Activated CD4-positive, alpha-beta T cell treated with anti-CD3 and anti-CD28 coated beads for 24 hours (primary cell): ENCODE measurements at places on chromosomes 12 and 14.

DNA sequence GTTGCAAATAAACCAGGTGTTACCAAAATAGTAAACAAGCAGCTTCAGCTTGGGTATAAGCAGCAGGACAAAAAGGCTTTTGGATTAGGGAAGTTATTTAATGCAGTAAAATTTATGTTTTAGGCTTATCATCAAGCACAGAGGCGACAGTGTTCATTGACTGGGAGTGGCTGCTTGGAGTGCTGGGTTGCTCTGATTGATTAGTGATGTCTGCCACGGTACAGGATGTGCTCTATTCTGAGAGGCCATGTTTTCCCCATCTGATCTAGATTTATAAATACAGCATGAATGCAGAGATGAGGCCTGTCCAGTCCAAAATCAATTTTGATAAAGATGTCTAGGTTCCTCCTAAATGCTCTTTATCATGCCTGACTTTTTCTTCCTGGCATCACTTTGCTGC lies 83.5 kb downstream of the MAP1LC3B2 start:
- DNase-seq = no peak

DNA sequence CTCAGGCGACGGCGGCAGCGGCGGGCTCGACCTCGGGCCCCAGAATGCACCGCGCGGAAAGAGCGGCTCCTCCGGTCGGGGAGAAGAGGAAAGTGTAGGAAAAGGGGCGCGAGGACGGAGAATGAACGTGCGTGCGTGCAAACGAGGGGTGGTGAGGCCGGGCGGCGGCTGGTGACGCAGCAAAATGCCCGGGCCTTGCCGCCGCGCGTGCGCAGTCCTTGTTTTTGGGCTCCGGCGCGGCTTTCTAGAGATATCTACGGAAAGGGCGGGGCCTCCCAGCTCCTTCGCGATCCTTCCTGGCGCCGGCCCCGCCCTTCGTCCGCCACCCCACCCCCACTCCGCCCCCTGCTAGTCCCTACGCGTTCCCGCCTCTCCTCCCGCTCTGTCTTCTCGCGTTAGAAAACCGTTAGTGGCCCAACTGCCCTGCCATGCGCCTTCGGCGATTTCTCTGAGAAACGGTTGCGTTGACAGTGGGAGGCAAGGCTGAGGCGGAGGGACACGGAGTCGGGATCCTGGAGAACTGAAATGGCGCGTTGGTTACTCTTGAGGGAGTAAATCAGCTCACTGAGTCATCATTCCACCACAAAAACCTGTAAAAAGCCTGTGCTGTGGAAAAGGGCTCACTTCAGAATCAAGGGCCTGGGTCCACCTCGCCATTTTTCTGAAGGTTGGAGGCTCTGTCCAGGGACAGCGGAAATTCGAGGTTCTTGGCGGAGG lies at the start of gene PTGES3:
Gene PTGES3 (minus strand): TSS at position 156 of the 717 bp plus-strand sequence. CDS start 285 bp downstream, outside the sequence.
- peak; percentile 98 for DNase-seq

DNA sequence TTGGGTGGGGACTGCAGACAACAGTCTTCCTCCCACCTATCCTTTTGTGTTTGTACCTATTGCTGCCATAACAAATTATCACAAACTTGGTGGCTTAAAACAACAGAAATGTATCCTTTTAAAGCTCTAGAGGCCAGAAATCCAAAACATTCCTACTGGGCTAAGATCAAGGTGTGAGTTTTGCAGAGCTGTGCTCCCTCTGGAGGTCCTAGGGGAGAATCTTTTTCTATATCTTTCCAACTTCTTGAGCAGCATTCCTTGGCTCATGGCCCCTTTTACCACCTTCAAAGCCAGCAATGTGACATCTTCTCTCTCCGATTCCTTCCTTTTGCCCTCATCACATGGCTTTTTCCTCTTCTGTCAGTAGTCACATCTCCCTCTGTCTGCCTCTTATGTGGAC lies 190.6 kb downstream of the TTC8 start:
- DNase-seq = no peak

- no peak for DNase-seq
These were observed 29.7 kb downstream of the ZFP36L1 start for GRCh38 chr14:68762953-68763764.

DNA sequence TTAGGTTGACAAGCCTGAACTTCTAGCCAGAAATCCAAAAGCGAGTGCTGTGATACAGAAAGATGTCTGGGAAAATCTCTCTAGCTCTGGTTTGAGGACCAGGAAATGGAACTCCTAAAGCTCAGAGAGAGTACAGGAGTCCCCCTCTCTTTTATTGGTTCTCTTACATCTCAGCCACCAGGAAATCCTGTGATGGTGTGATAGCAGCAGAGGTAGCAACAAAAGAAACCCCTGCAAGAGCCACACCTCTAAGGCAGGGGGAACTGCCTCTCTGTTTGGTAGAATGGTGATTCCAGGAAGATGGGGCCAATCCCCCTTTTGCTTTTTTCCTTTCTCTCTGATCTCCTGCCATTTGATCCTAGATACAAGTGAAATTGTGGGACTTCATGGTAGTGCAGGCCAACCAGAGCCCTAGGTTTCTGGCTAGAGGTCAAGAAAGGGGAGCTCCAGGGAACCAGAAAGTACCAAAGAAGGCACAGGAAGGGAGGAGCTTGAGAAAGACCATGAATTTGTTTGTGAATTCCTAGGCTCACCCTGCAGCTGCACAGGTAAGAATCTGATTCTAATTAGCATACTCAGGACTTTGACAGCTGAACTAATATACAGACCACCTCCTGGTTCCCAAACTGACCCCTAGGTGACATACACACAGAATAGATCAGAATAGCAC lies 88.5 kb downstream of the PAPLN start:
- no peak for DNase-seq

GRCh38 chr12:116577154-116577561 lies 18.0 kb downstream of the MAP1LC3B2 start:
- DNase-seq = no peak

DNA sequence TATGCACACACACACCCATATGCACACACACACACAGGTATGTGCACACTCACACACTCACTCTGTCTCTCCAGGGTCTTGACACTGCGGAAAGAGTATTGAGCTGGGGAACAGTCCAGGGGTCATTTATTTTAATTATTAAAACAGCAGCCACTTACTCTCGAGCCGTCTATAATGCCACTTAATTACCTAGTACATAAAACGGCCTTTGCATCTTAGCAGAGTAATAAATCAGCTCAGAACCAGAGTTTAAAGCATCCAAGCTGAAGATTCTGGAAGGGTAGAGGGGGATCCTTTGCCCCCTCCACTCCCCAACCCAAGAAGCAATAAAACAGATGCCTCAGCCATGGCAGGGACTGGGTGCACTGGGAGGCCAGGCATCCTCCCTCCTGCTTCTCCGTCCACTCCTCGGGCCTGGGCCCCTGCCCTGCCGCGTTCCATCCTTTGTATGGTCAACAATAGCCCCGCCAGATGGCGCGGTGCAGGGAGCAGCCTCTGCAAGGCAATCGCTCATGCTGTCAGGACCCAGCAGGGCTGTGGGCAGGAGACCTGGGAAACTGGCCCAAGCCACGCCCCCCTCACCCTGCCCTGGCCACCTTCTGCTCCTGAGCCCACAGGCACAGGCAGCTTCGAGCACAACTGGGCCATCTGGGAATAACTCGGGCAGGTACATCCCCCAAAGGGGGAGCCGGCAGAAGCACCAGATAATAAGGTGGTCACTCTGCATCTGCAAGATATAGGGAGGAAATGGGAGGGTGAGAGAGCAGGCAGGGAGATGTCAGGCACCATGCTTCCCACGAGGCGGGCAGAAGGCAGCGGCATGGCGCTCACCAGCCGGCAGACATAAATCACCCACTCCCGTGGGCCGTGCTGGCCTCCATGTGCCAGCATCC lies 40.9 kb downstream of the CCDC85C start:
- DNase-seq = no peak

DNA sequence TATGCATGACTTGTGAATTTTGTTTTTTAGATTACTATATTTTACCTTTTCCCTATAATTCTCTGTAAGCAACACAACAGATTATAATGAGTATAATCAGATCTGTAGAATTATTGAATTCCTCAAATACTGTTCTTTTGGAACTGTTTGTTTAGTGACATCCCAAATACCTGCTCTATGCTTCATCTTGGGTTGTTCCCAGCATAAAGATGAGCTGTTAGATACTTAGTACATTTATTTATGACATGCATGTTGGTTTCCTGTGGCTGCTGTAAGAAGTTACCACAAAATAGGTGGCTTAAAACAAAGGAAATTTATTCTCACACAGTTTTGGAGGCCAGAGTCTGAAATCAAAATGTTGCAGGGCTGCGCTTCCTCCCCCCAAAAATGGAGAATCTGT lies 78.4 kb downstream of the PTPRR start:
- no peak for DNase-seq

DNA sequence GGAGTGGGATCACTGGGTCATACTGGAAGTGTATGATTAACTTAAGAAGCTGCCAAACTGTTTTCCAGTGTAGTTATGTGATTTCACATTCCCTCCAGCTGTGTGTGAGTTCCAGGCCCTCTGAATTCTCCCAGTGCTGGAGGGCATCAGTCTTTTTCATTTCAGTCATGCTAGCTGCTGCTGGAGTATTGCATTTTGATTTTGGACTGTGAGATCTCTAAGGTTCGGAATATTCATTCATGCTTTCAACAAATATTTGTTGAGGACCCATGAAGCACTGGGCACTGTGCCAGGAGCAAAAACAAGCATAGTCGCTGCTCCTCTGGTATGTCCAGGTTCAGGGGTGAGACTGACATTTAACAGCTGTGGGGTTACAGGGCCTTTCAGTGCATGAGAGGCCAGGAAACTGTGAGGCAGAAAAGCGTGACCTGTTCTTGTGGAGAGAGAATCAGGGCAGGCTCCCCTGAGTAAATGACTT lies 133.2 kb downstream of the SCARB1 start:
- DNase-seq = no peak

- no peak for DNase-seq
These were observed 31.1 kb upstream of the INF2 start for GRCh38 chr14:104658325-104658712.

GRCh38 chr12:13197032-13197431 lies 506 bp downstream of the EMP1 start:
- DNase-seq = no peak
